ENCODE measurements at places on chromosomes 1 and 21.

GRCh38 chr1:199176713-199177112 is 537.9 kb downstream of the PTPRC start:
- no peak for DNase-seq

DNA sequence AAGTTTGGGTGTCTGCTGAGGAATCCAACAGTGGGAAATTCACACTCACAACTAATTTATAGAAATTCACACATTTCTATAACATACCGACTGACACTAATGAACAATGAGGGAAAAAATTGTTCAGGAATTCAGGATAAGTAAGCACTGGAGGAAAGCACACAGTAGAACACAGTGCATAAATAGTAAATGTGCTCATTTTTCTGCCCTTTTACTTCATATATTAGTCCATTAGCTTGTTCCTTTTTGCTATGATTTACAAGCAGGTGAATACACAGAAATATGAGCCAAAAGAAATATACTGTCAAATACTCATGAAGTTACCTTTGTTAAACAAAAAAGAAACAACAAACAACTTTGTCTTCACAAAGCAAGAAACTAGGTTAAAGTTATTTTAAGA is 11.3 kb downstream of the NRIP1 start:
- DNase-seq: no peak

DNA sequence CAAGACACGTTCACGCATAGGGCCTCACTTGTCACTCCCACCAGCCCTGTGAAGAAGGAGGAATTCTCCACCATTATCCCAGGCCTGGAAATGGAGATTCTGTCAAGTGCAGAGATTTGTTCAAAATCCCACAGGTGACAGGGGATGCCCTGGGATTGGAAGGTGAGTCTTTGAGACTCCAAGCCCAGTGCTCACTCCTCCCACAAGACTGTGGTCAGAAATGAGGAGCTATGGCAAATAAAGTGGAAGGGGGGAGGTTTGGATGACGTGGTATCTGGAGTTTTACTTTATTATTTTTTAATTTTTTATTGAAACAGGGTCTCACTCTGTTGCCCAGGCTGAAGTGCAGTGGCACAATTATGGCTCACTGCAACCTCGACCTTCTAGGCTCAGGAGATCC is 12.8 kb upstream of the FOXO6 start:
- DNase-seq: no peak

GRCh38 chr1:62832276-62832675 is 48.3 kb downstream of the ATG4C start:
- DNase-seq: no peak

- no peak for DNase-seq
Observed at GRCh38 chr1:58722414-58722813, 22.6 kb upstream of the MYSM1 start.

DNA sequence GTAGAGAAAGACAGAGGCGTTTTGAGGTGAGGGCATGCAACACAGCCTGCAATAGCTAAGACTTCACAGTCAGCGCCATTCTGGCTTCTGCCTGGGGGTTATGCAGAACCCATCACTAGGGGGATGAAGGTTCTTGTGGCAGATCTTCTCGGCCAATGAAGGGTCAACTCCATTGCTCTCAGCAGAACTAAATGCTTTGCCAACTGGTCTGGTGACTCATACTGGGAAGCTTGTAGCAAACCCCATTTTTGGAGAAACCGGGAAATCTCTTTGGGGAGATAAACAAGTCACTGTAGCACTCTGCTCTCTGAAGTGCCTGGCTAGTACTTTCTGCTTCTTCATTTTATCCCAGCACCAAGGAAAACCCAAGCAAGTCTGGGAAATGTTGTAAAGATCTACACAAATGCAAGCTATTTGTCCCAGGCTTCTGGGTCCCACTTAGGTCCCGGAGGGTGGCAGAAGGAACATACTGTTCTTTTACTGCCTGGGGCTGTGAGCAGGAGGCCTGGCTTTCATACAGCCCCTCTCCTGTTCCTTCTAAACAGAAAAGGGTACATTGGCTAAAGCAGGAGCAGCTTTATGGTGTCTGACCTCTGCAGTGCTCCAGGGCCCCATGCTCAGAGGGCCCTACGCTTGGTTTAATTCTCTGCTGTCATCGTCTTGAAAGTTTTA is 28.8 kb downstream of the SHISA4 start:
- DNase-seq: no peak

DNA sequence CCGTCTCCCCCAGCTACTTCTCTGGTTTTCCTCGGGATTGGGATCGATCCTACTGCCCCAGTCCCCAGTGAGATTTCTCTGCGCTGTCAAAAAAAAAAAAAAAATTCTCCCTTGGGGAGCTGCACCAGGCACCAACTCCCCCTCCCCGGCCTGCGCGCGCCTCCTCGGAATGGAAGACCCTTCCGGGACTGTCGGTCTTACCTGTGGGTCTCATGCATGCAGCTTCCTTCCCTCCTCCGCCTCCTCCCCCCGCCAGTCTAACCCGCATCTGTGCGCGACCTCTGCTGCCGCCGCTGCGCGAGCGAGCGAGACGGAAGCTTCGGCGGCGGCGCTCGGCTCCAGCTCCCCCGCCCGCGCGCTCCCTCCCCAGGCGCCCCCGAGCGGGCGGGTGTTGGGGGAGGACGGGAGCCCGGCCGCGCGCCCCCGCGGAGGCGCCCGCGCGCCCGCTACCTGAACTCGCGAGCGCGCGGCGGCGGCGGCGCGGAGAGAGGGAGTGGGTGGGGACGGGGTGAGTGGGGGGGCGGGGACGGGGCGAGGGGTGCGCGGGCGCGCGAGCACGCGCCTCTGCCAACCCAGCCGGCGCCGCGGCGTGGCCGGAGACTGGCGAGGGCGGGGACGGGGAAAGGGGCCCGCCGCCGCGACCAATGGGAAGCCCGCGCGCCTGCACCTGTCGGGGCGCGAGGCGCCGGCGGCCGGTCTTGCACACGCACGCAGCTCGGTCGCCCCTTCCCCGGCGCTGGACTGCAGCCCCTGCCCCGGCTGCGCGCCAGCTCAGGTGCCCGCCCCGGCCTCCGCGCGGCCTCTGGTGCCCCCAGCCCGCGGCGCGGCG is at the start of gene SUSD4:
TSS of gene SUSD4 (minus strand) at position 321 of the 829 bp plus-strand sequence. CDS start 751 bp downstream, outside the sequence.
- DNase-seq: no peak

DNA sequence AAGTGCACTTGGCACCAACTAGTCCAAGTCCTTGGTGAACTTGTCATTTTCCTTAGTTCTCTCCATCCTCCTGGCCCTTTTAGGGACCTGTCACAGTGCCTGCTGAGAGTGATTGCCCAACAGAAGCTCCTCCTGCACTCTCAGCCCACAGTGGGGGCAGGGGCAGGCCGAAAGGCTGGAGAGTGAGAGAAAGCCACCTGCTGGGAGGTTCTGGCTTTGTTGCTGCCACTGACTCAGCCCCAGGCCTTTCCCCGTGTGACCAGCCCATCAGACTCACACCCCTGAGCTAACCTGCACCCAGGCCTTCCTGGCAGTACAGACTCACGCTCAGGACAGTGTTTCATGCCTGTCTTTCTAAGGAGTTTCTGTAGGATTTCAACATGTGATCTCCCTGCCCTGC is 17.1 kb upstream of the PROK1 start:
- no peak for DNase-seq

- no peak for DNase-seq
Observed at GRCh38 chr1:26239936-26240335, 5.9 kb downstream of the CEP85 start.

DNA sequence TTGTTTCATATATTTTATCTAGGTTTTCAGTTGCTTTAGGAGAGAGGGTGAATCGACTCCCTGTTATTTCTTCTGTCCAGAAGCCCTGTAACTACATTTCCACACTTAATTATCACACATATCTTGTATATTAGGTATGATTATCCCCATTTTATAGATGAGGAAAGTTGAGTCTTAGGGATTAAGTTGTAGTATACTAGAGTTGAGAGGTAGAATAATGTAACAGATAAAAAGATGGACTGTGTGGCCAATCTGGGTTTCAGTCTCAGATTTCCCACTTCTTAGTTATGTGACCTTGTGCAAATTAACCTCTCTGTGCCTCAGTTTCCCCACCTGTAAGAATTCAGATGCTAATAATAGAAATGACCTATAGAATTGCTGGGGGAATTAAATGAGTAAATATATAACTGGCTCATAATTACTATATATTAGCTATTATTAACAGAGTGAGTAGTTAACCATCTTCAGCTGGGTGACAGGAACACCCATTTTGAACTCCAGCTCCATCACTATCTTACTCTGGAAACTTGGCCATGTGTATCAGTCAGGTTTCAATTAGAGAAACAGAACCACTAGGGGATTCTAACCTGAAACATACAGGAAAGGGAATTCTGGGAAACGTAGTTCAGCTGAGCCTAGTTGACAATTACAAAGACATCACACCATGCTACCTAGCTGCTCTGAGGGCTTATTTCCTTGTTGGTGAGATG is 20.4 kb upstream of the FOXO6 start:
- no peak for DNase-seq

GRCh38 chr1:1427820-1428148 is 6.7 kb upstream of the ANKRD65 start:
- no peak for DNase-seq

DNA sequence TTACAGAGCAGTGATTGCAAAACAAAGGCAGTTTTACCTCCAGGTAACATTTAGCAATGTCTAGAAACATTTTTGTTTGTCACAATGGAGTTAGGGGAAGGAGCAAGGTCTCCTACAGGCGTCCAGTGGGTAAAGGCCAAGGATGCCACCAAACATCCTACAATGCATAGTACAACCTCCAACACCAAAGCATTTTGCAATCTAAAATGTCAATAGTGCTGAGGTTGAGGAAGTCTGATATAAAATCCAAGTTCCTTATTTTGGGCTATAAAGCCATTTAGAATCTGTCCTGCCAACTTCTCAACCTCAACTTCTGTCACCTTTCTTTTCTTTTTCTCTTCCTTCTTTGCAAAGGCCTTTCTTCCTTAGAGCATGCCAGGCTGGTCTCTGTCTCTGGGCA is 111.2 kb downstream of the FASLG start:
- DNase-seq: no peak

Measured in SIG-M5 (cell line).